ENCODE measurements at places on chromosomes 5 and 9.

DNA sequence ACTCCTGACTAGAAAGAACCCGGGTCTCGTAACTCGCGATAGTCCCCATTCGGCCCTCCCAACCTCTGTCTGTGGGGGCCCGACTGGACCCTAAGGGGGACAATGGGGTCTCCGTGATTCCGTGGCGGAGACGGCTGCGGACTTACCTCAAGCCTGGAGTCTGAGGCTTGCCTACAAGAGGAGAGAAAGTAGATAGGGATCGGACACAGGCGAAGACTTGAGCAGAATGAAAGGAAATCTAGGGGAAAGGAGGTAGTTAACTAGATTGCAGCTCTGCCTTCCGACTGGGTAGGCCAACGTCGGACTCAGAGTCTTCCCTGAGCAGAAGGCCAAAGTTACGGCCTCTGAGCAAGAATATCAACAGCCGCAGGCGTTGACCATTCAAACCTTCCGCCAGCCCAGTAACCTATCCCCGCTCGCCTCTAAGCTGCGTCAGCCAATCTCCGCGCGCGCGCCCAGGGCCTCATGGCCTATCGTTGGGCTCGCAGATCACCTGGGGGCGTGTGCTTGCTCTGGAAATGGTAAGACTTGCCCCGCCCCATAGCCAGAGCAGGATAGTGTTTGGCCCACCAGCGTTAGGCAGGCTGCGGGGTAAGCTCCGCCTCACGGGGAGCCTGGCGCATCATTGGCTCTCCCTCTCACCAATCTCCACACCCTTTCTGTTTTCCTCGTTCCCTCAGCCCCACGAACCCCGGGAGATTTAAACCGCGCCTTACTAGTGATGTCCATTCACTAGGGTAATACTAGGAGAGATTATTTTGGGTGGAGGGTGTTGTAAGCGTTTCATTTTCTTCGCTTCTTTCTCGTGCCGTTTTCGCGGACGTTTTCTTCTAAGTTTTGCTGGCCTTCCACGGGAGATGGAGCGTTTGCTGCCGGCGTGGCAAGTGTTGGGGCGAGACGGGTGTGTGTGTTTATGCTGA is at the start of gene CDC25C:
Gene CDC25C (minus strand): TSS at position 356 of the 920 bp plus-strand sequence. CDS start 624 bp downstream, outside the sequence.
- DNase-seq, result peak; percentile 96

- no peak for DNase-seq
These were observed 192.2 kb downstream of the TMEM167A start for GRCh38 chr5:82884821-82885471.

DNA sequence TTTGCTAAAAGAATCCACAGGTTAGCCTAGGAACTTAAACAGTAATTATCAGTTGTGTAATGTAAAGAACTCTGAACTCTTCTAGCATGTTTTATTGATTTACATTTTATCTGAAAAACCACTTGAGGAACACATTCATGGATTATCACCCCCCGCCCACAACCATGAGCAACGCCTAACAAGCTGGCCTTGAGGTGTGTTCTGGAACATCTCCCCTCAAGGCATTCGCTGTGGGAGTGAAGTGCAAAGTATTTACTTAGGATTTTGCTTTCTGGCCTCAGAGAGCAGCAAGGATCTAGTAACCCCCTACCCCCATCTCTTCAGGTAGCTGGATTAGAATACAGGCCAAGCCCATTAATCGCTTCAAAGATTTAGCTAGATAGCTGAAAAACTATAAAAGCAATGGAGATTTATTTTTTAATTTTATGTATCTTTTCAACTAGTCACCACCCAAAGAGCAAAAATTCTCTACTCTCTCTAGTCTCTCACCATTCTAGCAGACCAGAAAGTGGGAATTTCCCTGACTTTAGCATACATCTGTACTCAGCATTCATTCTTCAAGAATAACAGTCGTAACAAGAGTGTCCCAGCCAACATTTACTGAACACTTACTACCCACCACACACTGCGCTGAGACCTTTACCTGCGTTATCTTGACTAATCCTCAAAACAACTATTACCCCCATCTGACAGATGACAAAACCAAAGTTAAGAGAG is 37.2 kb downstream of the DDX31 start:
- no peak for DNase-seq

GRCh38 chr5:142320430-142320738 is 4.4 kb downstream of the SPRY4 start:
- no peak for DNase-seq

DNA sequence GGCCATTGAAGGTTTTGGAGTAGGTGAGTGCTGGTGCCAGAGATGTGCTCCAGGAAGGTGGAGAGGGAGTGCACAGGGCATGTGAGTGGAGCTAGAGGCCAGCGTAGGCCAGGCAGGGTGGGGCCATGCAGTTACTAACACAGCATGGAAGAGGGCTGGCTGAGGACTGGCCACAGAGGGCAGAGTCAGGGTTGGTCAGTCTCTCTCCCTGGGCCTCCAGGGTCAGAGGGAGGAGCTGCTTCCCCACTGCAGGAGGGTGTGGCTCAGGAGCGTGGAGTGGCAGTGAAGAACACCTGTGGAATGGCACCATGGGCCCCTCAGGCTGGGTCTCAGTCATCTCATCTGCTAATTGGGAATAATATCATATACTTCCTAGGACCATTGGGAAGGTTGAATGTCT is 167.7 kb downstream of the MACROH2A1 start:
- DNase-seq, result no peak

DNA sequence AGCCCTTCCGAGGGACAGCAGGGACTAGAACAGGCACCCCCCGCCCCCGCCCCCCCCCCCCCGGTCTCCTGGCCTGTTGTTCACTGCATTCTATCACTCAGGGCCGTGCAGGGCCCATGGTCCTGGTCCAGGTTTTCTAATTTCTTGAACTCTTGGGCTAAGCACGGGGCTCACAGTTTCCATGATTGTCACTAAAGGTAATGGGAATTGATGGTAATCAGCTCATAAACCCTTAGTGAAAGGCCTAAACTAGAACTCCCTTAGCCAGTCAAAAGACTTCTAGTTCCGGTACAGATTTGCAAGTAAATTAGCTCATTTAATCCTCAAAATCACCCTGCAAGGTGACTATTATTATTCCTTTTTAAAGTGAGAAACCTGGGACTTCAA is 14.7 kb upstream of the PWWP2A start:
- no peak for DNase-seq

DNA sequence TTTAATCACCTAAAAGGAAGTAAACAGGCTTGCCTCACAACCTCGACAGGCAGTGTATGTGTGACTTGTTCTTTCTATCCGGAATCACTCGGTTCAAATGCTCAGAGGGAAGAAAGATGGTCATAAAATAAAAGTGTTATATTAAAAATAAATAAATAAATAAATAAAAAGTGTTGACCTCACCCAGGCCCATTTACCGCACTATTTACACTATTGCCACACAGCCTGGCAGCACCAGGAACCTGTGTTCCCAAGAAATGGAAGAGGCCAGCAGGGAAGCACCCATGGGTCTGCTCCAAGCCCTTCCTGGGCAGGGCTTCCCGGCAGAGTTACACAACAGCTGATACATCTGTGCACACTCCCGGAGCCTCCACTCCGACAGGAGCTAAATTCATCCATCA is 127.9 kb downstream of the EFNA5 start:
- no peak for DNase-seq

GRCh38 chr5:143471041-143471509 is 67.6 kb upstream of the NR3C1 start:
- no peak for DNase-seq

DNA sequence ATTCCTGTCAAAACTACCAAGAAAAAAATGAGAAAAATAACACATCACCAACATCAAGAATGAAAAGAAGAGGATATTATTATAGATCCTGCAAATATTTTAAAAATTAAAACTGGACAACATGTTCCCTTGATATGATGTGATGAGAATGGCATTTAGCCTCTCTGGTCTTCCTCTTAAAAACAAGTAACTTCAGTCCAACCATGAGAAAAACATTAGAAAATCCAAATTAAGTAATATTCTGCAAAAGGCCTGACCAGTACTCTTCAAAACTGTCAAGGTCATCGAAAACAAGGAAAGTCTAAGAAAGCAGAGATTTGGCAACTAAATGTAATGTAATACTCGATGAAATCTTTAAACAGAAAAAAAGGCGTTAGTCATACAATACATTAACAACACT is 167.1 kb upstream of the SNX2 start:
- DNase-seq, result no peak

DNA sequence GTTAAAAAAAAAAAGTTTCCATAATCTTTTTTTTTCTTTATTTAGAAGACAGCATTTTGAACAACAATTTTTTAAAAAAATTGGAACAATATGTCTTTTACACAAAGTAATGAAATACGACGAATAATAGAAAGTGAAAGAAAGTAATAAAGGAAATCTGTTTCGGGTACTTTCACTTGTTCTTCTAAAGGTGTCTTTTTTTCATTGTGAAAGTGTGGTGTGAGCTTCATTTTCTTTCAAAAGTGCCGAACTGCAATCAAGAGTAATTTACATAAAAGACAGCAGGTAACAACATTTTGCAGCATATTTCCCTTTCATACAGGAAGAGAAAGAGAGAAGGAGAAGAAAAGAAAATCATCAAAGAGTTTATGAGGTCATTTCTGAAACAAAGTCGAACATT is 159.7 kb upstream of the CDH12 start:
- no peak for DNase-seq

All from anterior cingulate cortex (tissue), 58 donors.